Kidney (tissue), 22 donors: ENCODE measurements at places on chromosomes 1 and 21. TPM values are rescaled to one million over a fixed set of nuclear protein-coding genes. Genes with fewer than 3 reads are reported as not detected.

DNA sequence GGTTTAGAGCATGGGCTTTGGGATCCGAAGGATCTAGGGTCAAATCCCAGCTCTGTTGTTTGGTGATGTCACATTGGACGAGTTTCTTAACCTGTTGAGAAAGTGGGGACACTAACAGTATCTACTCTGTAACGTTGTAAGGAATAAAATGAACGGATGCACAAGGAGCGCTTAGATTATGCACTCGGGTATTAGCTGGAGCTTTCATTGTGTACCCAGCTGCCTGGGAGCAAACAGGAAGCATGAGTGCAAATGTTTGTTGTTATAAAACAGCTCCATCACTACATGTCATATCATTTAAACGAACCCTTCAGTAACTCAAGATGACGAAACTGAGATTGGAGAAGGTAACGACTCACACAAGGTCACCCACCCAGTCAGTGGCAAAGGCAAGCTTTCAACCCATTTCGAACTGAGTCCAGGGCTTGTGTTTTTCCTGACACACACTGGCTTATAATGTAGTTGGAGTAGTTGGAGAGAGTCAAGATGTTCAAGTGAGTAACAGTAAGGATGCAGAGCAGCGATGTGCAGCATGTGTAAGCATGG is 16.2 kb upstream of the SLC6A17 start:
- DNase-seq, result no peak

DNA sequence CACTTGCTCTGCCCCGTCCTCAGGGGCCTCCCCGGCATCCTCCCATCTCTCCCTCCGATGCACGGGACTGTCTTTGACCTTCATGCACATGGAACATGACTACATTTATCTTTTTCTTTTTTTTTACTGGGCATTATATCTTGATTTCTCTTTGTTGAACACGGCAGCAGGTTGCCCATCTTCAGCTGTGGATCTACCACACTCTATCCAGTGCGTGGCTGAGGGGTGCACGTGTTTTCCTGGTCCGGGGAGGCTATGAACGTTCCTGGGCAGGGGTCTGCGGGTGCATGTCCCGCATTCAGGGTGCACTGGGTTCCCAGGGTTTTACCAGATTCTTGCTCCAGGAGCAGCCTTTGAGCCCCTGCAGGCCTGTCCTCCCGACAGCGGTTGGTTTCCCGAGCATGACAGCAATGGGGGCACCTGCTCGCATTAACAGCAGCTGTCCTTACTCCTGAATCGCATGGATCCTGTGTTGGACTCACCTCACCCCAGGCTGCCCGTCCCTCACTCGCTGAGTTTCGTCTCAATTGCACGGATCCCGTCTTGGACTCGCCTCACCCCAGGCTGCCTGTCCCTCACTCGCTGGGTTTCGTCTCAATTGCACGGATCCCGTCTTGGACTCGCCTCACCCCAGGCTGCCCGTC is 7.4 kb downstream of the POFUT2 start:
- no peak for DNase-seq

- no peak for DNase-seq
These were observed 36.5 kb upstream of the KIF21B start for GRCh38 chr1:201059871-201060555.

DNA sequence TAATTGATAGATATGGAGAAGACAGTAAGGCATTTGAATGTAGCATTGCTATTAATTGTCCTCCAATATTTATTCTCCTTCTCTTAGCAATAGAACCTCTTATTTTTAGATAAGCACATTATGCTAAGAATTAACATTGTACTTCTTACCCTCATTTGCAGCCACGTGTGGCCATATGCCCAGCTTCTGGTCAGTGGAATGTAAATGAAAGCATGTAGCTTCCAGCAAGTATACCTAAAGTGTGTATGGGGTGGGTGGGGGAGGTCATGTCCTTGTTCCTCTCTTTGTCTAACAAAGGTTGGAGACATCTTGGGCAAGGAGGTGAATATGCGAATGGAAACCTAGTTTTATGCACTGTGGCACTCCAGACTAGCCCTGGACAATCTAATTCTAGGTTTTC is 133.6 kb upstream of the HMCN1 start:
- no peak for DNase-seq

GRCh38 chr1:213291526-213291925 is 240.5 kb downstream of the RPS6KC1 start:
- no peak for DNase-seq

ANKRD34A gene
- total RNA-seq, result 0.76 TPM

TMEM240 gene
- 1.9 TPM for total RNA-seq

C4BPA gene
- 45.7 TPM for total RNA-seq
